ENCODE measurements at places on chromosomes 1 and 21.
A peak's percentile ranks its signal among the peaks of the same experiment; 100 is the strongest.

- DNase-seq = peak; percentile 71
Observed at GRCh38 chr1:26717017-26717491, 21.2 kb downstream of the ARID1A start.

GRCh38 chr1:164660775-164661174 is 101.8 kb downstream of the PBX1 start:
- DNase-seq = no peak

- no peak for DNase-seq
Observed at GRCh38 chr1:87915771-87916170, 587.1 kb downstream of the LMO4 start.

DNA sequence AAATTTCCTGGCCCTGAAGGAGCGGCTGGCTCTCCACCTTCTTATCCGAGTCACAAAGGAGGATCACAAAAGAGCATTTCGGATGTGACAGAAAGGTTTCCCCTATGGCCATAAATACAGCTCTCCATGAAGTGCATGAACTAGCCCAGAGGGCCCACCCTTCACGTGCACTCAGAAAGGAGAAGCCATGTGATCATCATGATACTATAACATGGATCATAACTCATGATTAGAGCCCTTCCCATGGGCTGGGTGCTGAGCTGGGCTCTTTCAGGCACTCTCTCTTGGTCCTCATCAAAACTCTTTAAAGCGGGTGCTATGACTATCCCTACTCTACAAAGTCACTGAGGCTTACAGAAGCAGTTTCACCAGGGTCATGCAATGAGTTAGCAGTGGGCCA is 135.0 kb downstream of the PTPRU start:
- no peak for DNase-seq
